ENCODE measurements at places on chromosomes 4 and X.

GRCh38 chr4:95124906-95125504 lies 367.2 kb downstream of the BMPR1B start:
- no peak for DNase-seq

DNA sequence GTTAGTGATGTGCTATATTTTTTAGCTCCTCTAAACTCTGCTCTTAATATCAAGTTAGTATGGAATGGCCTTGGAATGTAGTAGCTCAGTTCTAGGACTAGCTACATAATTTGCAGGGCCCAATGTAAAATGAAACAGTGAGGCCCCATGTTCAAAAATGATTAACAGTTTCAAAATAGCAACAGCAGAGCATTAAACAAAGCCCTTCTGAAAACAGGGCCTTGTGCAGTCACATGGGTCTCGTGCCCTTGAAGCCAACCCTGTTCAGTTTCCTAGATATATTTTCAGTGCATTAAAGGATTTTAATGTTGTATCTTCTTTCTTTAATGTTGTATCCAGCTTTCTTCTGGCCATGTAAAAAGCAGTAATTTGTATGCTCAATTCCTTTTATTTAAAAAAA lies 82.1 kb downstream of the TASL start:
- DNase-seq: no peak

GRCh38 chr4:157459785-157460184 lies 239.3 kb downstream of the GRIA2 start:
- no peak for DNase-seq

GRCh38 chr4:18859468-18859867 lies 837.9 kb upstream of the LCORL start:
- DNase-seq: no peak

GRCh38 chr4:121150003-121150402 lies 14.1 kb downstream of the TNIP3 start:
- DNase-seq: no peak

GRCh38 chrX:155046811-155047528 lies 20.3 kb downstream of the FUNDC2 start:
- no peak for DNase-seq

DNA sequence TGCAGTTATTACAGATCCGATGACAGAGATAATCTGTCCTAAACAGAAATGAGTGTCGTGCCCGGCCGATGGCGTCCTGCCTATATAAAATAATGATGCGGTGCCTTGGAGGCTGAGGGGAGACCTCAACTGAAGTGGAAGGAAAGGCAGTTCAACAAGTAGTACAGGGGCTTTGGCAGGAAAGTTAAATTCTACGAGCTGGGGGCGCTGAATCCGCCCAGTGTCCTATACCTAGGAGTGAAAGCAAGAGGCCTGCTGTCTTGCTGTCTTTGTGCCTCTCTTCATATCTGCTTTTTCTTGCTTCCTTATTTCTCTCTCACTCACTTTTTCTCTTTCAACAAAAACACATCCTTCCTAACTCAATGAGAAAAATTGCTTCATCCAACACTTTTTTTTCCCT lies 82.2 kb upstream of the PRPS2 start:
- DNase-seq: no peak

GRCh38 chr4:109052821-109053220 lies 249.6 kb downstream of the COL25A1 start:
- DNase-seq: no peak

DNA sequence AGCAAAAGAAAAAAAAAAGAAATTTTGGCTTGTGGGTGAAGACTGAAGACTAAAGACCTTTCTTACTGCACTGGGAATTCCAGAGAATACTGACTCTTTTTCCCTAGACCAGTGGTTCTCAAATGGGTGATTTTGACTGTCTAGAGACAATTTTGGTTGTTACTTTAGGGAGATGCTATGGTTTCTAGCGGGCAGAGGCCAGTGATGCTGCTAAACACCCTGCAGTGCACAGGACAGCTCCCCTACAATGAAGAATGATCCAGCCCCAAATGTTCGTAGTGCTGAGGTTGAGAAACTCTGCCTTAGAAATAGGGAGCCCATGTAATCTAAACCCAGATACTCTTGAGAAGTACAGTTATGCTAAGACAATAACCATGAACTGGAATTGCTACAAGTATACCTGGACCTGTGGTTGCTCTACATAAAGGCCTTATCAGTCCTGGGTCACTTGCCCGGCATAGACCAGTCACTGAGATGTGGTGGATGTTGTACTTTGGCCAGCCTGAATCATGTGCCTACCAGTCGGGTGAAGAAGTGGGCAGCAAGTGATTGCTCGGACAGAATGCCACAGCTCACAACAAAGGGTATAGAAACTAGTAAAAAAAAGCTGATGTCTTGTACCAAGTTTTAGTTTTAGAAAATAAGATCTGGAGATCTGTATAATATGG lies 16.0 kb downstream of the ARHGAP10 start:
- no peak for DNase-seq

All from stimulated activated CD8-positive, alpha-beta memory T cell treated with anti-CD3 and anti-CD28 coated beads, Interleukin-15, amount 100 ng/mL, for 48 hours (primary cell).